Effector CD4-positive, alpha-beta T cell (primary cell): ENCODE measurements at places on chromosomes 3 and 15.

GRCh38 chr3:124274051-124274450 is 282.1 kb upstream of the ROPN1 start:
- no peak for DNase-seq

- no peak for DNase-seq
Measured at GRCh38 chr3:191345334-191345733, 15.0 kb upstream of the UTS2B start.

GRCh38 chr15:51038162-51038973 is 56.3 kb downstream of the TNFAIP8L3 start:
- DNase-seq: no peak

DNA sequence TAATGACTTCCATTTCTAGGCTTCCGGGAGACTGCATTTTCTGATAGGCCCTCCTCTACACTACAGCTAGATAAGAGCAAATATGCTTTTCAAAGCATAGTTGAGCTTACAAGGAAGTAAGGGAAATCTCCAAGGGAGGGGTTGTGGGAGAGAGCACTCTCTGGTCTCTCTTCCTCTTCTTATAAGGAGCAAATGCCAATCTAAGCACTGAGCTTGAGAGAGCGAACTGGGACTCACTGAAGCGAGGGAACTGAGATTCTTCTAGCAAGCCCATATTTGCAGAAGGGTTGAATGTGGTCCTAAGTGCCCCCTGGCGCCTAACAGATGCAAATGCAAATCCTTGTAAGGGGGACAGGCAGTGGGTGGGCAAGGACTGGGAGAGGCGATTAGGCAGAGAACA is 164.8 kb downstream of the ERC2 start:
- DNase-seq: no peak

DNA sequence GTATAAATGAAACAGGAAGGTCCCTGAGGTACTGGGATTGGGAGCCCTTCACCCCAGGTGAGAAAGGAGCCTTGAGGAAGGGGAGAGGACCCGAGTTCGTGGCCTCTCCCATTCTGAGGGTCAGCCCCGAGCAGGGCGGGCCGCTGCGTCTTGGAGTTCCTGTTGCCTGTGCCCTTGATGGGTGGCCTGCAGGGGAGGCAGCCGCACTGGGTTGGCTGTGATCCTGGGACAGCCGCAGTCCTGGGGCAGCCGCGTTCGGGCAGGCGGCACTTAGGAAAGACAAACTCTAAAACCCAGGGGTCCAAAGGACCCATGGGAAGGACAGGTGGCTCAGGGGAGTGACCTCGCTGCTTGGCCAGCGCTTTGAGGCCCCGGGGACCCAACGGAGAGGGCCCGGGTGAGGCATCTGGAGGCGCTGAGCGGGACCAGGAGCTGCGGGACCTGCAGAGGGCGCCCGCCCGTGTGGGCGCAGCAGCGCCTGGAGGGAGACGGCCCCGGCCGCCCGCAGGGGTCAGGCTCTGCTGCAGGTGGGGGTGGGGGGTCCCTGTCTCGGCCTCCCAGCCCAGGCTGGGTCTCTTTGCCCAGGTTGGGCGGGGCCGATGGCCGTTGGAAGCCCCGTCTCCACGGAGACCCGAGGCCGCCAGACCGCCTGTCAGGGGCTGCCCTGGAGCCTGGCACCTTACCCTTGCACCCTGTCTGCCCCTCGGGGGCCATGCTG is 65.1 kb downstream of the HMCES start:
- DNase-seq: no peak

DNA sequence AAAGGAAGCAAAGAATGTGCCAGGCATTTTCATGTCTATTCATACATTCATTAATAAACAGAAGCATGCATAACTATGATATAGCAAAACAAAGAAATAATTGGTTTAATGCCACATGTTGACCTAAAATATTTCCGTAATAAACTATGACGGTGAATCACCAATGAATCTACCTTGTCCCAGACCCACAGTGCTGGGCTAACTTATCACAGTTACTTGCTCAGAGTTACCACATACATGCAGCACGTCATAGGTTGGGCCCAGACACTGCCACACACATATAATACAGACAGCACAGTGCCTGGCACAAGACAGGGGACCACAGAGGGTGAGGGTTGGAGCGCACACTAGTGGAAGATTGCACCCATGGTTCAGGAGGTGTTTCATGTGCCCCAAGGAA is 86.9 kb downstream of the ATP1B3 start:
- DNase-seq: no peak

DNA sequence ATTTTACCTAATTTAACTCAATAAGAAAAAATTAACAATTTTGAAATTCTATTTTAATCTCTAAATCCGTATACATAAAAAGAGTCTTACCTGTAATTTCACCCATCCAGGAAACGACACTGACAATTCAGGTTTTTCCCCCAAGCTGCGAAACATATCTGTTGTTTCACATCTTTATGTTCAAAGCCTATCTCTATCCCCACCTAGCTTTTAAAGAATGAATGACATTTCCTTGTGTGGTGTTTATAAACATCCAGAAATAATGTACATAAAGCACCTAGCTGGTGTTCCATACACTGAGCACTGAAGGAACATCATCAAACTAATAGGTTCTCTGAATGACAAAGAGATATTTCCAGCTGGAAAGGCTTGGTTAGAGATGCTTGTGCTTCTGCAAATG is 867.8 kb downstream of the SQOR start:
- no peak for DNase-seq

GRCh38 chr15:77747175-77748077 is 114.7 kb upstream of the LINGO1 start:
- no peak for DNase-seq

DNA sequence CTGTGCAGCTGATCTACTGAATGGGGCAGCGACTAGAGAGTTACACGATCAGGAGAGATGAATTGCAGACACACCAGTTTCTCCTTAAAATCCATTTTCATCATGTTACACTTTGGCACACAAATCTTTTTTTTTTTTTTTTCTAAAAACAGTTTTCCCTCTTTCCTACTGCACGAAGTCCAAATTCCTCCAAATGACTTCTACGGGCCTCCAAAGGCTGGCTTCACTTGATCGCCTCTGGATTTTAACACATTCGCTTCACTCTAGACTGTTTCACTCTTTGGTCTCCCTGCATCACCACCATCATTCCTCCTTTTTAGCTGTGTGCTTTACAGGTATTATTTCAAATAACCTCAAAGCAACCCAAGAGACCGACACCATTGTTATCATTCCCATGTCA is 268.6 kb downstream of the RORA start:
- DNase-seq: no peak

GRCh38 chr3:93924491-93924890 is 49.2 kb downstream of the PROS1 start:
- no peak for DNase-seq

DNA sequence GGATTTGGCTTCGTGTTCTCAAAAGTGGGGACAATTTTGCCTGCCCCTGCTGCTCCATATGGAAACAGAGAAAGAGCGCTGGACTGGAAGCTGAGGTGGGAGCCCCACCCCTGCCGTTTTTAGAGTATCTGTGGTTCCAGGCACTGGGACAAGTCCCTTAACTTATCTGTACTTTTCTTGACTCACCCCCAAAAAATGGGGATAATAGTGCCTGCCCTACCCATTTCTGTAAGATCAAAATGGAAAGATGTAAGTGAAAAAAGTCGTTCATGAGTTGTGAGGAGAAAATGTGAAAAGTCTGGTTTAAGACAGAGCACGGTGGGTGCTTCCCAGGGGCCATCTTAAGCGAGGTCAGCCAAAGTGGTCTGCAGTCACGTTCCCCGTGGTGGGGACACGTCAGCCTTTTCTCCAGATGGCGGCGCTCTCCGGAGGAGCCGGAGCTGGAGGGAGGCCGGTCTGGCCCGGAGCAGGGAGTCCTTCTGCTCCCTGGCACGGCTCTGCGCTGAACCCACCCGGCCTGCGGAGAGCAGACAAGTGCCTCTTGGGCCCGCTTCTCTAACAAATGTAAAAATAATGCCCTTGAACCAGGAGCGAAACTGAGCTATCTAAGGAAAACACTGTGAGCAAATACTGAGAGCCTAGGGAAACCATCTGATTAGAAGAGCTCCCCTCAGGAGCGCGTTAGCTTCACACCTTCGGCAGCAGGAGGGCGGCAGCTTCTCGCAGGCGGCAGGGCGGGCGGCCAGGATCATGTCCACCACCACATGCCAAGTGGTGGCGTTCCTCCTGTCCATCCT is at the start of gene CLDN18:
CLDN18 (plus strand) TSS at position 690 of the 797 bp plus-strand sequence; CDS start at position 751, 61 bp downstream.
- no peak for DNase-seq

DNA sequence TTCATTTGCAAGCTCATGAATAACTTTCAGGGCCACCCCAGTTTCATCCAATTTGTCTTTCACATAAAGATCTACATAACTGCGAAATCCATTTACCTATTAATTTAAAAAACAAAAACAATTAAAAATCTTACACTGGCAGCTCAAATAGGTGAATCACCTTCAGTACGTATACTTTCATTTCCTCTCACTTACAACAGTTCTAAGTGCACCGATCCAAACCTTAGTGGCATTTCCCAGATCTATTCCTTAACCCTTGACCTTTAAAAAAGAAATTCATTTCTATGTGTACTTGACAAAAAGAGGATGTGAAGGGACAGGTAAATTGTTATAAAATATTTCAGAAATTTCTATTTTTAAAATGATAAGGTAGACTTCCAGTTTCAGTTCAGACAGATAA is 30.8 kb downstream of the TOP2B start:
- no peak for DNase-seq
